SK-MEL-5 (cell line): ENCODE measurements at places on chromosomes 3 and 15.

- DNase-seq: no peak
Observed at GRCh38 chr3:48285132-48285531, 44.2 kb downstream of the ZNF589 start.

DNA sequence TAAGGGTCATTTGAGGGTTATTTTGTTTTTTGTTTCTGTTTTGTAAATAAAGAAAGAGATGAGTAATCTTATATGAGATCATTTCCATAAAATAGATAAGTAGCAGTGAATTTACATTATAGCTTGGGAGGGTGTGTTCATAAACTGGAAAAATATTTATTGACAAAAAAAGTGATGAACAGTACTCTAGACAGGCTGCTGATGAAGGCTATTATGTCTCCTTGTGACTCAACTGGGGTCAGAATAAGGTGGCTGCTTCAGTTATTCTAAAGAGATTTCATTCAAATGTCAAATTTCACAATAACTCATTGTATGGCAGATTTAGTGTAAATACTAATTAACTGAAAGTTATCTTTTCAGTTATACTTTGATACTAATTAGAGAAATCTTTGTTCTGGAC lies 251.1 kb upstream of the CMC1 start:
- no peak for DNase-seq

DNA sequence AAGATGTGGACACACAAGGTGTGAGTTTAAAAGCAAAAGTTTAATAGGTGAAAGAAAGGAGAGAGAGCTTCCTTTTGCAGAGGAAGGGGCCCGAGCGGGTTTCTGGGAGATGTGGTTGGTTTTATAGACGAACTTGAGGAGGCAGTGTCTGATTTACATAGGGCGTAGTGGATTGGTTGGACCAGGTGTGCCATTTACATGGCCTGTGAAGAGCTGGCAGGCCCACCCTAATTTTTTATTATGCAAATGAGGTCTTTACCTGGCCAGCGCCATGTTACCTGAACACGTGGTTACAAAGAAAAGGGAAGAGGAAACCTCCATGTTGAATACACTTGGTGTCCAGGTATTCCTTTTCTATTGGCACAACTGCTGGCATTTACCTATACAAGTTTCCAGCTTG lies 42.8 kb upstream of the THSD4 start:
- no peak for DNase-seq

DNA sequence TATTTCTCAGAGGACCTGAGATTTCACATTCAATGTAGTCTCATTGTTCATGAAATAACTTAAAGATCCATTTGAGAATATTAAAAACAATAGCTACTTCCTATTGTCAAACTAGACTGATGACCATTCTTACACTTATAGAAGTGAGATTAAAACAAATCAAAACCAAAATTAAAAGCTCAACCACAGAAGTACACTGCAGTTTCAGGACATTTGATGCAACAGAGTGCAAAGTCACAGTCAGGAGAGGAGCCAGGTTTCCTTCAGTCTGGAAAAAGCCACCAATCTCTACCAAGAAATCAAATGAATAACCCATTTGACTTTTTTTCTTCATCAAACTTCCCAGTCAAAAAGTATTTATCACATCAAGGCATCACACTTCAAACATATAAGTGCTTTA lies 5.5 kb downstream of the CCPG1 start:
- no peak for DNase-seq

DNA sequence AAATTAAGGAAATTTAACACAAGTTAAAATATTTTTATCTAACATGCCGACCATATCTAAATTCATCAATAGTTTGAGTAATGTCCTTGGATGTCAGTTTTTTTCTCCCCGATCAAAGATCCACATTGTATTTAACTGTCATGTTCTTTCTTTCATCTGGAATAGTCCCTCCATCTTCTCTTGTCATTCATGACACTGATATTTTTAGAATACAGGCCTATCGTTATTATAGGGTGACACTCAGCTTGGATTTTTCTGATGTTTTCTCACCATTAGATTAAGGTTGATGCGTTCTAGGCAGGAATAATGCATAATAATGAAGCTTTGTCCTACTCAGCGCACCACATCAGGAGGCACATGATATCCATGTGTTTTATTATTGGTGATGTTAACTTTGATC lies 13.2 kb upstream of the PYGO1 start:
- no peak for DNase-seq

- DNase-seq: no peak
Observed at GRCh38 chr3:55467099-55467498, 20.0 kb downstream of the WNT5A start.

DNA sequence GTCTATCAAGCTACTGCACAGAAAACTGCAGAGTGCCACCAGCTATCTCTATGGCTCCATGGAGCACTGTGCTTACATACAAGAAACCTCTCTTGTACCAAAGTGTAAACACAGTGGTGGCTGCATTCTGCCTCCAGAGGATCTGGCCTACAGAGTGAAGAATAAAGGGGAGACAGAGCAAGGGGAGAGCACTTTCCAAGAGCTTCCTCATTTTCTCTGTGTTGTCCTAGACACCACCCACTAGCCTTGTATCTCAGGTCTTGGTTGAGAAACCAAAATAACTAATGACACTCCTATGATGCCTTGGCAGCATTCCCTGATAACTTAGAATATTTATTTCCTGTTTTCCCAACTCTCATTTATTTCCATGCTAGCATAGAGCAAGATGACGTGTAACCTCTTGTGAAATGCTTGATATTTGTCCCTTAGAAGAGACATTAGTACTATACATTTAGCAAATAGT lies 56.9 kb upstream of the PHLDB2 start:
- peak; percentile 12 for DNase-seq

DNA sequence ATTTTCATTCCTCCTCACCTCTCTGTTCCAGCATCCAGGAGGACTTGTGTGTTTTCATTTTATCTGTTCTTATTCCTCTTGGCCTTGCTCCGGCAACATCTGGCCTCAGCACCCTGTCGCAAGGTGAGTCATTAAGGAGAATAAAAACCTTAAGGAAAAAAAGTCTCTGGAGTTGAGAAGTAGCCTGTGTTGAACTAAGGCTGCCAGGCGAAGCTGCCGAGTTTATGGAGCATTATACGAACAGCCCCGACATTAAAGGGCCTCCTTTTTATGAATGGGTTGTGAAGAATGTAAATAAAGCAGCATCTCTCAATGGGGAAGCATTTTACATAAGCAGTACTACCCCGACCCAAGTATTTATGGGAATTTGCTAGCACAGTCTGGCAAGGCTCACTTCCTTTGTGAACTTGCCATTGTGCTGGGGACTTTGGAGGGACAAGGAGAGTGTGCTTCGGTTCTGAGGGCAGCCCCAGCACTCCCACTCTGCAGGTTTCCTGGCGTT lies 4.7 kb downstream of the BAHD1 start:
- DNase-seq: no peak

GRCh38 chr3:71225951-71226564 lies 357.5 kb downstream of the FOXP1 start:
- DNase-seq: no peak

DNA sequence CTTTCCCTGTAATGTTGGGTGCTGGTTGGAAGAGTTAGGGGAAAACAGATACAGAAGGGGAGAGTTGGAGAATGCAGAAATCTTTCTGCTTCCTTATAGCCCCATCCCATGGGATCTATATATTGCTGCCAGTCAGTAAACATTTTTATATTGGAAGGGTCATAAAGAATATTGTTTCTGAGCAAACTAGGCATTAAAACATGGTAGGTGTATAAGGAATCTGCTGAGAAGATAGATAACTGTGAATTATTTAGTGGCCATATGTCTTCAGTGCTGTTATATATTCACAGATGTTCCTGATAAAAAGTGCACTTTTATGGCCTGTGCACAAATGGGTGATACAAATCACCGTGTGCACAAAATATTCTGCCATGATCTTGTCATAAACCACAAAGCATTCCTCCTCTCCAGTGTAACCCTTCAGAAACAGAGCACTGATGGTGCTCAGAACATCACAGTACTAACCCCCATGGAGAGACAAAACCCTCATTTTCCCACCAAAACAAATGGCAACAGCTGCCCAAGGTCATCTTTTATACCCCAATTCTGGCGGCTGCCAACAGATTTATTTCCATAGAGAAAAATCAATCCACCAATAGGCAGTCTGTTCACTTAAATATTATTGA lies 269.3 kb downstream of the SLC9A9 start:
- no peak for DNase-seq

- DNase-seq: peak; percentile 44
Observed at GRCh38 chr15:90598031-90598577, 68.4 kb downstream of the CRTC3 start.

GRCh38 chr15:89067751-89068150 lies 20.5 kb upstream of the ABHD2 start:
- DNase-seq: peak; percentile 67

DNA sequence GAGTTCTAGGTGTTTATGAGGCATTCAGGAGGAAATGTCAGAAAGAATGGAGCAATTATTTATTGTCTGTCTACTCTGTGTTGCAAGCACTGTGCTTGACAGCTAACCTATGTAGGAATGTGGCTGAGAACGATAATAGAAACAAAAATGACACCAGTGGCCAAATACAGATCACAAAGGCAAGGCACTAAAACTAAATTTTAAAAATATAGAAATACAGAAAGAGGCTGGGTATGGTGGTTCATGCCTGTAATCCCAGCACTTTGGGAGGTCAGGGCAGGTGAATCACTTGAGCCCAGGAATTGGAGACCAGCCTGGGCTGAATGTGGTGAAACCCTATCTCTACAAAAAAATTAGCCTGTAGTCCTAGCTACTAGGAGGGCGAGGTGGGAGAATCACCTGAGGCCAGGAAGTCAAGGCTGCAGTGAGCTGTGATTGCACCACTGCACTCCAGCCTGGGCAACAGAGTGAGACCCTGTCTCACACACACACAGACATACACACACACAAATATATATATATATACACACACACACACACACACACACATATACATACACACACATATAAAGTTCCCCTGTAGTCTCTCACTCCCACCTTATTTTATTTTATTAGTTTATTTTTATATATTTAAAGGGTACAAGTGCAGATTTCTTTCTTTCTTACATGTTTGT lies 6.0 kb downstream of the PRKCI start:
- no peak for DNase-seq

DNA sequence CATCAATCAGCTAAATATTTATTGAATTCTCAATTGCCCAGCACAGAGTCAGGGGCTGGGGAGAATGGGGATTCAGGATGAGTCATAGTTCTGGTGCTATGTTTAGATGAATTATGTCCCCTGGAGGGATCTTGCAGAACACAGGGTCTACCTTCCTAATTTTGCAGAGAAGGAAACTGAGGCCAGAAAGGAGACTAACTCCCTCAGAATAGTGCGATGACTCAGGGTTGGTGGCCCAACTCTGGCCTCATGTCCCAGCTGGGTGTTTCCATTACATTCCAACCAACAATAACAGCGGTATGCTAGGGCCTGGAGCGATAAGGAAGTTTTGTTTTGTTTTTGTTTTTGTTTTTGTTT lies 270.9 kb downstream of the TLE3 start:
- DNase-seq: no peak

DNA sequence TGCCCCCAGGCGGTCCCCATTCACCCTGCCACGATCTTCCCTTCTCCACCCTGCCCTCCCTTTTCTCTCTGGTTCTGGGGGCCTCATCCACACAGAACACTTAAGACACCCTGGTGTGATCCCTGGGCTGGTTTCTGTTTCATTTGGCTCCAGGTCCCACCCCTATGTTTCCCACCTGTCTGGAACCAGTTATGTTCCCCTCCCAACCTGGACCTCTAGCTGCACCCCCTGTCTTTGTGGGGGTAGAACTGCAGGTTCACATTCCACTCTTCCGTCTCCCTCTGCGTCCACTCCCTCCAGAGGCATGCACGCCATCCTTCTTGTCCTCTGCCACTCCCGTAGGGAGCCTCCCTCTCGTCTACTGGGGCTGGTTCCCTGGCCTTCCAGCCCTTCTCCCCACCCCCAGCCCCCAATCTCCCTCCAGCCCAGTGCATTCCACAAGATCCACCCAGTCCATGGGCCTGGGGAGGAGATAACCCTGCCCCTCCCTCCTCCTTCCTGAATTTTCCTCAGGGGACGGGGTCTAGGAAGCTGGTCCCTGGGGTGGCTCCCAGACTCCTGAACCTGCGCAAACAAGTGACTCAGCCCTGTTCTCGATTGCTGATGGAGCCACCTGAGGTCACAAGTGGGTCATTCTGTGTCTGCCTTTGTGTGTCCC lies 73.8 kb downstream of the ABTB1 start:
- no peak for DNase-seq

DNA sequence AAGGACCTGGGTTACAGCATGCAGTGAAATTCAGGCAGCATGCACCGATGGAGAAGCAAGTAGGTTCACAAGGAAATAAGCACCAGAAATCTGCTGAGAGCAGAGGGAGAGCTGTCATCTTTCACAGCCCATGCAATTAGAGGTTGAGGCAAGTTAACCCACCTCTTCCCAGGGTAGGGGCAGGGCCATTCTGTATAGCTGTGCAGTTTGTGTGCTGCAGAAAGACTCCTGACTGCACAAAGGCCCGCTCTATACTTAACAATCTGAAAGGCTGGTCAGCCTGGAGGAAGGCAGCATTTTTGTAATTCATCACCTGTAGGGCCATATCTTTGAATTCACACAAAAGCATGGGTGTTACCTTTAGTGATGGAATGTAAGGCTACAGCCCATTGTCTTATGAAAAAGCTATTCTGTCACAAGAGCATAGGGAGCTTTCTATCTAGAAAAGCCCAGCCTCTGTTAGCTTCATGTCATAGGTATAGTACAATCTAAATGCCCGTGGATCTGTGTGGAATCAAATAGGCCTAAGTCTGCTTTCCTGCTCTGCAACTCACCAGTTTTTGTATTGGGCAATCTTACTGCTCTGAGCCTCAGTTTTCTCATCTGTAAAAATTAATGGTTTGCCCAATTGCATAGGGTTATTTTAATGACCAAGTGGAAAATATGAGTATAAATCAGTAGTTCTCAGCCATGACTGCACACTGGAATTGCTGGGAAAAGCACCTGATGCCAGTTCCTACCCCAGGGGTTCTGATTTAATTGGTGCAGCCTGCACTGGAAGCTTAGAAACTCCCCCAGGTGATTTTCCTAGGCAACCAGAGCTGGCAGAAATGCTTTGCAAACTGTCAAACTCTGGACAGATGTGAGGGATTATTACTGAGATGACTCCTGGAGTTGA lies 65.2 kb downstream of the ATP13A5 start:
- no peak for DNase-seq

DNA sequence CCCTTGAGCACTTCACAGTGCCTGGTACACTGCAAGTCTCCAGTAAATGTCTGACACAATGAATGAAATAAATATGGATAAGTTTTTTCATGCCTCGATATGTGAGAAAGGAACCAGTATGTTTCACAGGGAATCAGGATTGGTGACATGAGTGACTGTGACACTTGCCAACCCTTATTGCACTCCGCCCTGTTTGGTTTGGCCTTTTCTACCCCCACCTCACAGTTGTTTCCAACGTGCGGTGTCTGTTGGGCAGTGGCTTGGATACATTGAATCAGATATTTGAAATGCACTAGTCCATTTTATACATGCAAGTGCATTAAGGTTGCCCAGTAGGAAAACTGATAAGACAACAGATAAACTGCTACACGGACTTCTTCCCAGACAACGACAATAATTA lies 2.0 kb downstream of the NPHP3 start:
- DNase-seq: no peak

- DNase-seq: no peak
Observed at GRCh38 chr3:61547625-61548024, 13.7 kb upstream of the PTPRG start.
